ENCODE measurements at places on chromosomes 7 and 10. TPM values are rescaled to one million over a fixed set of nuclear protein-coding genes. Genes with fewer than 3 reads are reported as not detected.

Gene FUOM
- total RNA-seq, result 15.4 TPM

Gene ACTL6B
- total RNA-seq, result not detected

Gene NXPH1
- not detected for total RNA-seq

Gene SFTPD
- total RNA-seq, result not detected

Gene MGMT
- 24.0 TPM for total RNA-seq

Gene LDB1
- 115 TPM for total RNA-seq

Gene CALHM3
- total RNA-seq, result 0.17 TPM

Gene PDE1C
- total RNA-seq, result not detected

DNA sequence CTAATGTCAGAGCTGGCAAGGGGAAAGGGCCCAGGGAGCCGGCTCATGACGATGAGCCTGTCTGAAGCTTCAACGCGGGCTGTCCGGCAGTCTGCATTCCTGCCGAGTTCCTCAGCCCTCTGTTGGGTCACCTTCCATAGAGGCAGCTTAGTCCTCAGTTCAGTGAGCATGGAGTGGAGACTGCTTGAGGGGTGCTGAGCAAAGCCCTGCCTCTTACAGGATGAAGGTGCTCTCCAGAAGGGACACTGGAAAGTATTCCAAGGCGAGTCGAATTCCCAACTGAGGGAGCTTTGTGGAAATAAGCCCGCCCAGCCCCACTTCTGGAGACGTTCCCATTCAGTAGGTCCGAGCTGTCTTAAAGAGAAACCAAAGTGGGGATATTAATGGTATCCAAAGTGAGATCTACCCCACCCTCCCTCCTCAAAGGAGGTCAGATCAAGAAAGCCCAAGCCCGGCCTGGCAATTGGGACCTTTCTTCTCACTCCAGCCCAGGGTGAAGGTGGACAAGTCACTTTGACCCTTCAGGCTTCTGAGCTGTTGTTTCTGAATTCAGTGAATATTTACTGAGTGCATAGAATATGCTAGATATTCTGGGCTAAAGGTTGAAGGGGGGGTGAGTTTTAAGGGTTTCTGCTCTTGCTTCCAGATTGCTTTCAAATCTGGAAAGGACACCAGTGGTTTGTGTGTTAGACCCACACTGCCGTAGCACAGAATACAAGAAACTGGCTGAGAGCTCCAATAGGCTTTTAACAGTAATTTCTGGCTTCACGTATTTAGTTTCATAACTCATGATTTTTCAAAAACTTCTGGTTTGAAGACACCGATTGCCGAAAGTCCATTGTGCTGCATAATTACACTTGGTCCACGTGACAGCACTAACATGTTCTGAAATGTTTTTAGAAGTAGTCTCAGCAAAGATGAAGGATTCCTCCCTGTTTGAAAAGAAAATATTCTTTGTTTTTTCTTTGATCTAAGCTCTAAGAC, 3.5 kb downstream of the EGFR start:
- H3K36me3 ChIP-seq, result no peaks in the 10 kb centered on the region
- no peak overlapping the region for H3K27ac ChIP-seq
- DNase-seq, result no peak
- no peak overlapping the region for H3K4me3 ChIP-seq
- no peaks in the 10 kb centered on the region for H3K4me1 ChIP-seq

GRCh38 chr7:83161186-83161585, 1.5 kb downstream of the PCLO start:
- peaks cover 16% of the 10 kb centered on the region for H3K27me3 ChIP-seq
- no peak for DNase-seq

DNA sequence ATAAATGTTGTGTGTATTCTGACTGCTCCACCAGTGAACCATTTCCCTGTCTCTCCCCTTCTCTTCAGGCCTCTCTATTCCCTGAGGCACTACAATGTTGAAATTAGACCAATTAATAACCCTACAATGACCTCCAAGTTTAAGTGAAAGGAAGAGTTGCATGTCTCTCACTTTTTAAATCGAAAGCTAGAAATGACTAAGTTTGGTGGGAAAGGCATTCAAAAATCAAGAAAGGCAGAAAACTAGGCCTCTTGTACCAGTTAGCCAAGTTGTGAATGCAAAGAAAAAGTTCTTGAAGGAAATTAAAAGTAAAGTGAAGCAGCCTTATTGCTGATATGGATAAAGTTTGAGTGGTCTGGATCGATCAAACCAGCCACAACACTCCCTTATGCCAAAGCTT, 198.3 kb upstream of the YAE1 start:
- H3K4me1 ChIP-seq, result no peaks in the 10 kb centered on the region
- H3K36me3 ChIP-seq, result no peaks in the 10 kb centered on the region
- no peaks in the 10 kb centered on the region for H3K27me3 ChIP-seq
- H3K27ac ChIP-seq, result no peak overlapping the region
- DNase-seq, result no peak
- H3K4me3 ChIP-seq, result no peak overlapping the region

DNA sequence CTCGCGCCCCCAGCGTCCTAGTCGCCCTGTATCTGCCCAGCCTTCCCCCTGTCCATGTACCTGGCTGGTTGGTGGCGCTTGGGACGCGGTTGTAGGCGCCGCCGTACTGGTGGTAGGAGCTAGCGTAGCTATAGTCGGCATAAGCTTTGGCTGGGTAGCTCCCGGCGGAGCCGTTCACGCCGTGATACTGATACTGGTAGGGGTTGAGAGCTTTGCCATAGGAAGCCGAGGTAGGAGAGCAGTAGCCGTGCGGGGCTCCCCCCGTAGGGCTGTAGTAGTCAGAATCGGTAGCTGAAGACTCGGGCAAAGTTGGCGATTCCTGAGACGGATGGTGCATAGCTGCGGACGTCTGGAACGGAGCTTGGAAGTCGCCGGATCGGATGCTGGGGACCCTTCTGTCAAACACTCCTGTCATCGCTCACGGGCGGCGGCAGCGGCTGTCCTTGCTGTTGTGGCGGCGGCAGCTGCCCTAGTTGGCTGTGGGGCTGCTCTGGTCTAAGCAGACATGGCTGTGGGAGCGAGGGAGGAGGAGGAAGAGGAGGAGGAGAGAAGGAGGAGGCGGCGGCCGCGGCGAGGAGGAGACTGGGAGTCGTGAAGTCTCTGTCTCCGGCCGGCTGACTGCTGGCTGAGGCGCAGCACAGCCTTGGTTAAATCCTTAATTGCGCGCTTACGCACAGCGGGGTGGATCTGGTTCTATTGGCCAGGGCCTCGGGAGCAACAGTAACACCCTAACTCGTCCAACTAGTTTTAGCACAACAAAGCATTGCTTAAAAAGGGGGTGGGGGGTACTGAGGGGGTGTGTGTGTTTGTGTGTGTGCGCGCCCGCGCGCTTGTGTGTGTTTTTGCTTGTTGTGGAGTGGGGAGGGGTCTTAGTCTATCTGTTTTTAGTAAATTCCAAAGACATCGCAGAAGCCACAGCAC, at the start of gene DLX5:
DLX5 (minus strand) TSS at position 623 of the 921 bp plus-strand sequence; CDS start at position 415, 208 bp downstream.
- peaks cover 2% of the 10 kb centered on the region for H3K36me3 ChIP-seq
- H3K4me1 ChIP-seq, result peaks cover 30% of the 10 kb centered on the region
- peak within 1 kb of the TSS; percentile 56 for H3K27ac ChIP-seq
- peak within 1 kb of the TSS; percentile 20 for H3K4me3 ChIP-seq
- peaks cover 87% of the 10 kb centered on the region for H3K27me3 ChIP-seq

GRCh38 chr10:14299556-14299955, 31.2 kb downstream of the FRMD4A start:
- no peaks in the 10 kb centered on the region for H3K4me1 ChIP-seq
- peaks cover 11% of the 10 kb centered on the region for H3K27me3 ChIP-seq
- H3K27ac ChIP-seq, result no peak overlapping the region

- no peak overlapping the region for H3K4me3 ChIP-seq
- H3K27ac ChIP-seq, result no peak overlapping the region
- no peak for DNase-seq
- peaks cover 4% of the 10 kb centered on the region for H3K4me1 ChIP-seq
- peaks cover 3% of the 10 kb centered on the region for H3K36me3 ChIP-seq
Measured at GRCh38 chr10:88459530-88459929, 123.6 kb downstream of the RNLS start.

DNA sequence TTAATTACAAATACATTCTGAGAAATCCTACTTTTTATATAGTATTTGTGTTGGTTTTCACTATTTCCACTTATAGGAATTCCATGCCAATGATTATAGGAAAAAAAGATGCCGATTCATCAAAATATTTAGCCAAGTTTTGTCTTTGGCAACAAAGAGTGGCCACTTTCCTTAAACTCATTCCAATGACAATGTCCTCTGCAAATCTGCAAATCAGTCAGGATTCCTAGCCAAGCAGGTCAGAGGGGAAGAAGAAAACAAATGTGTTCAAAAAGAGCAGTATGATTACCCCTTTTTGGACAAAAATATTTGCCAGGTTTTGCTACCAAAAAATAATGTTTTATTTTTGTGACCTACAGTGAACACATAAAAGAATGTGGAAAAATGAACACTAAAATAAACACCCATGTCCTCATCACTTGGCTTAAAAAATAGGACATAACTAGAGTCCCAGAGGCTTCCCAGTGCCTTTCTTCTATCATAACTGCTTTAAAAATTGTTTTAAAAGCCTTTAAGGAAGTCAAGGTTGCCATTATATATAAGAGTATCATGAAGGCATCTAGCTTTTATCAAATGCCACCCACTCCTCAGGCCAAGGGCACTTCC, 125.9 kb downstream of the ADAM12 start:
- no peak for DNase-seq
- no peak overlapping the region for H3K27ac ChIP-seq
- no peak overlapping the region for H3K4me3 ChIP-seq
- no peaks in the 10 kb centered on the region for H3K27me3 ChIP-seq
- H3K36me3 ChIP-seq, result no peaks in the 10 kb centered on the region
- H3K4me1 ChIP-seq, result no peaks in the 10 kb centered on the region

- H3K27me3 ChIP-seq, result no peaks in the 10 kb centered on the region
- no peaks in the 10 kb centered on the region for H3K36me3 ChIP-seq
- H3K4me1 ChIP-seq, result peaks cover 14% of the 10 kb centered on the region
- H3K4me3 ChIP-seq, result no peak overlapping the region
Measured at GRCh38 chr7:6628045-6628444, 9.1 kb upstream of the ZNF316 start.

GRCh38 chr7:85341121-85341520, 154.3 kb upstream of the SEMA3D start:
- no peaks in the 10 kb centered on the region for H3K27me3 ChIP-seq
- no peaks in the 10 kb centered on the region for H3K36me3 ChIP-seq
- no peak overlapping the region for H3K27ac ChIP-seq
- no peak for DNase-seq

GRCh38 chr10:93701866-93702209, 554 bp downstream of the FRA10AC1 start:
- H3K36me3 ChIP-seq, result peaks cover 3% of the 10 kb centered on the region
- H3K27ac ChIP-seq, result no peak overlapping the region
- H3K4me1 ChIP-seq, result peaks cover 7% of the 10 kb centered on the region
- no peaks in the 10 kb centered on the region for H3K27me3 ChIP-seq
- no peak overlapping the region for H3K4me3 ChIP-seq

GRCh38 chr7:85343484-85343883, 156.6 kb upstream of the SEMA3D start:
- no peaks in the 10 kb centered on the region for H3K27me3 ChIP-seq
- no peak overlapping the region for H3K4me3 ChIP-seq
- no peak overlapping the region for H3K27ac ChIP-seq
- no peak for DNase-seq

DNA sequence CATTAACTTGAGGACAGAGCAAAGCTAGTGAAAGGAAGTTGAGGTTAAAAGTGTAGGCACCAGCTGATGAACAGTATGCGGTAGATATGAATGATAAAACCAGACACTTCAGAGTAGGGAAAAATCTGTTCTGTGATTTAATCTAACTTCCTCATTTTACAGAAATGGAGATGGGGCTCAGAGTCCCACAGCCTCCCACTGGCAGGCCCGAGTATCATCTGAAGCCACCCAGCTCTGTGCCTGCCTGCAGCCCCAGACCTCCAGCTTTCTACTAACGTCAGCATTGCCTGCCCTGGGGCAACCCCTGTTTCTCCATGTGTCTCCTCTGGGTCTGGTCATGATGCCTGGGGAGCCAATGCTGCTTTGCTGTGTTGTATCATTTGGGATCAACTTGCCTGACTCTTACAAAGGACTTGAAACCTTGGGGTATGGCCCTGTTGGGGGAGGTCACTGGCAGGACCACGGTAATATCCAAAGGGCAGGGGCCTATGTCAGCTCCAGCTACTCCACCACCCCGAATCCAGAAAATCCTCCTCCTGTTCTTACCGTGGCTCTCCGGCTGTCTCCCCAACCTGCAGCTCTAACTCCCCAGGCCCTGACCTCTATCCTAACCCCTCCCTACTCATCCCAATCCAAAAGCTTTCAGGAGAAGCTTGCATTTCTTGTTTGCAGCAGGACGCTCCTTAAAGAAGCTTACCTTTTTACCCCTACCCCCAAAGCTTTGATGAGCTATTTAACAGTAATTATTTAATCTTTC, 56.2 kb upstream of the NPY start:
- H3K27ac ChIP-seq, result no peak overlapping the region
- peaks cover 17% of the 10 kb centered on the region for H3K4me1 ChIP-seq
- H3K4me3 ChIP-seq, result no peak overlapping the region
- H3K36me3 ChIP-seq, result peaks cover 1% of the 10 kb centered on the region
- DNase-seq, result no peak

- no peaks in the 10 kb centered on the region for H3K27me3 ChIP-seq
- no peak for DNase-seq
- H3K4me1 ChIP-seq, result no peaks in the 10 kb centered on the region
- H3K27ac ChIP-seq, result no peak overlapping the region
- no peak overlapping the region for H3K4me3 ChIP-seq
- no peaks in the 10 kb centered on the region for H3K36me3 ChIP-seq
Measured at GRCh38 chr7:95794917-95795515, 22.7 kb downstream of the DYNC1I1 start.

GRCh38 chr10:5465976-5466450, 33.4 kb downstream of the CALML5 start:
- H3K4me3 ChIP-seq, result no peak overlapping the region
- no peak overlapping the region for H3K27ac ChIP-seq
- no peak for DNase-seq
- peaks cover 2% of the 10 kb centered on the region for H3K27me3 ChIP-seq
- H3K36me3 ChIP-seq, result peaks cover 9% of the 10 kb centered on the region

DNA sequence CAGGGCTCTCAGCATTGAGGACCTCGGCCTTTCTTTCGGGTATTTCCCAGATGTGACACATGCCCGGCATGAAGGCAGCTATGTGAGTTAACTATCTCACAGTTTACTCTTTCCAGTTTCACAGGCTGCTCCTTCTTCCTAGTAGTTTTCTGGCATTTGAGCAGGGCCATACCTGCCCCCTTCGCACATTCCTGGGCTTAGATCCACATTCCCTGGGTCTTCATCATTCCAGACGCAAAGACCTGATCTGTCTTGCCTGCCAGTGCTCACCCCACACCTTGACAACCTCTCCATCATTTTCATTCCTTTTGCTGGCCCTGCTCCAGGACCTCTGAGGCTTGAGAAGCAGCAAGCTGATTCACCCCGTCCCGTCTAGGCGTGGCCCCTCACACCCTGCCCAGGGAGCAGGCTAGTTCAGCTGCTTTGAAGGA, 227.5 kb downstream of the WDR11 start:
- no peaks in the 10 kb centered on the region for H3K27me3 ChIP-seq
- H3K4me1 ChIP-seq, result no peaks in the 10 kb centered on the region
- no peak overlapping the region for H3K4me3 ChIP-seq
- no peak overlapping the region for H3K27ac ChIP-seq
- no peak for DNase-seq

GRCh38 chr10:29811751-29812427, 177.1 kb upstream of the SVIL start:
- H3K4me1 ChIP-seq, result peaks cover 7% of the 10 kb centered on the region
- DNase-seq, result no peak
- no peak overlapping the region for H3K27ac ChIP-seq
- peaks cover 5% of the 10 kb centered on the region for H3K27me3 ChIP-seq
- no peaks in the 10 kb centered on the region for H3K36me3 ChIP-seq

- no peak within 1 kb of the TSS for H3K4me3 ChIP-seq
- no peak for DNase-seq
- H3K27me3 ChIP-seq, result no peaks in the 10 kb centered on the region
- H3K36me3 ChIP-seq, result no peaks in the 10 kb centered on the region
Measured at GRCh38 chr10:86668297-86669165, at the start of gene LDB3. LDB3 (plus strand) TSS chr10:86668511; CDS start chr10:86668692, 181 bp downstream.

GRCh38 chr7:30238721-30239441, 45.5 kb upstream of the ZNRF2 start:
- no peak overlapping the region for H3K4me3 ChIP-seq
- no peak overlapping the region for H3K27ac ChIP-seq
- no peak for DNase-seq
- peaks cover 6% of the 10 kb centered on the region for H3K4me1 ChIP-seq
- H3K36me3 ChIP-seq, result no peaks in the 10 kb centered on the region
